GDM1 (cell line): ENCODE measurements at places on chromosomes 5 and 9.
A peak's percentile ranks its signal among the peaks of the same experiment; 100 is the strongest.

GRCh38 chr5:67058998-67059743 is 137.4 kb downstream of the CD180 start:
- DNase-seq: no peak

- peak; percentile 32 for DNase-seq
Observed at GRCh38 chr9:6758498-6759184, 868 bp downstream of the KDM4C start.

DNA sequence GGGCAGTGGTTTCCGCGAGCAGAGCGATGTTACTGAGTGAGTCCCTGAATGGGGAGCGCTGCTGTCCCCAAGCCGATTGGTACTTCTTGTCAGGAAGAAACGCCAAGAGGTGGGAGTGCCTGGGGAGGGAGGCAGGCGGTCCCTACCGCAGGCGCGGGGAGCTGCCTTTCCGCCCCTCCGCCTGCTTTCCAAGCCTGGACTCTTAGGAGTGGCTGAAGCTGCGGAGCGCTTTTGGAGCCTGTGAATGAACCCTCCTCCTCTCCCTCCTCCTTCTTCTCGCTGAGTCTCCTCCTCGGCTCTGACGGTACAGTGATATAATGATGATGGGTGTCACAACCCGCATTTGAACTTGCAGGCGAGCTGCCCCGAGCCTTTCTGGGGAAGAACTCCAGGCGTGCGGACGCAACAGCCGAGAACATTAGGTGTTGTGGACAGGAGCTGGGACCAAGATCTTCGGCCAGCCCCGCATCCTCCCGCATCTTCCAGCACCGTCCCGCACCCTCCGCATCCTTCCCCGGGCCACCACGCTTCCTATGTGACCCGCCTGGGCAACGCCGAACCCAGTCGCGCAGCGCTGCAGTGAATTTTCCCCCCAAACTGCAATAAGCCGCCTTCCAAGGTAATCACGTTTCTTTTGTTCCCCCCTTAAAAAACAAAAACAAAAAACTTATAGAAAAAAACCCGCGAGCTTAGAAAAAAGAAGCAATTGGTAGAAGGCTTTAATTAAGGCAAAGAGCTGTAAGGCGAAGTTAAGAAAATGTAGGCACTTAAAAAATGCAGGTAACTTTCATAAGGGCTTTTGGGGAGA is at the start of gene VCAN:
Gene VCAN (plus strand): TSS at position 340 of the 808 bp plus-strand sequence. CDS start 11,775 bp downstream, outside the sequence.
- no peak for DNase-seq

- no peak for DNase-seq
Observed at GRCh38 chr5:69519285-69519684, 26.7 kb downstream of the OCLN start.

DNA sequence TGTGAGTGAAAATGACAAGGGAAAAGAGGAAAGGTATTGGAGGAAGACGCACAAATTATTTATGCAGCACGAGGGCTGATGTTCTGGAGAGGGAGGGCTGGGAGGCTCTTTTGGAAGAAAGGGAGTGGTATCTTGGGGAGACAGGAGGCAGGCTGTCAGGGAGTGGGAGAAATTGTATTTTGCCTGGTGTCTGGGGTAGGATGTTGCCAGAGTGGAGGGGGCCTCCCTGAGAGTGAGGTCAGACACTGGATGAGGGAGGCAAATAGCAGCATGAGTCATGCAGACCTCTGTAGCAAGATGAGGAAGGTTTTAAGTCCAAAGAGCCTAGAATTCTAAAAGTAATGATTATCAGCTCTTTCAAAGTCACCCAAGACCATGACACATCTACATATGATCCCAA is 158.0 kb downstream of the DMRT2 start:
- no peak for DNase-seq

DNA sequence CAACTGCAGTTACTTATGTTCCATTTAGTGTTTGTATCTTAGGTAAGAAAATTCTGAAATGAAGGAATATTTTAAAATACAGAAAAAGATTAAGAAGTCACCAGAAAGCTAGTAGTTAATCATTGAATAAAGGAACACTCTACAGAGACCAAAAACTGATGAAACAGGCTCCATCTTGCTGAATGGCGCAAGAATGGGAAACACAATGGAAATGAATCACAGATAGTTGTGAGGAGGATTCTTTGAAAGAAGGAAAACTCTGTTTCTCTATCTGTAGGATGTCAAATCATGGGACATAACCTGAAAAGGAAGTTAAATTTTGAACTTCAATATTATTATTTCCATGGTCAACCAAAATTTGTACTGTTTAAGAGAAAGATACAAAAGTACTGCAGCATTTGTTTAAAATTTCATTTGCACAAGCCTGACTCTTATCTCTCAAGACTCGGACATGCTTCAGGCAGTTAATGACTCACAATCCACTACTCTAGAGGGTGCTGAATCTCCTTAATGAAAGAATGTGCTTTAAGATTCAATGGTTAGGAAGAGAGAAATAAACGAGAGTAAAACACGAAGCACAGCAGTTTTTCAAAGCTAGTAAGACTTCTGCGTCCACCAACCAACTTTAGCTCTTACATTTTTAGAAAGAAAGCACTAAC is 1064.4 kb upstream of the DMAC1 start:
- no peak for DNase-seq

DNA sequence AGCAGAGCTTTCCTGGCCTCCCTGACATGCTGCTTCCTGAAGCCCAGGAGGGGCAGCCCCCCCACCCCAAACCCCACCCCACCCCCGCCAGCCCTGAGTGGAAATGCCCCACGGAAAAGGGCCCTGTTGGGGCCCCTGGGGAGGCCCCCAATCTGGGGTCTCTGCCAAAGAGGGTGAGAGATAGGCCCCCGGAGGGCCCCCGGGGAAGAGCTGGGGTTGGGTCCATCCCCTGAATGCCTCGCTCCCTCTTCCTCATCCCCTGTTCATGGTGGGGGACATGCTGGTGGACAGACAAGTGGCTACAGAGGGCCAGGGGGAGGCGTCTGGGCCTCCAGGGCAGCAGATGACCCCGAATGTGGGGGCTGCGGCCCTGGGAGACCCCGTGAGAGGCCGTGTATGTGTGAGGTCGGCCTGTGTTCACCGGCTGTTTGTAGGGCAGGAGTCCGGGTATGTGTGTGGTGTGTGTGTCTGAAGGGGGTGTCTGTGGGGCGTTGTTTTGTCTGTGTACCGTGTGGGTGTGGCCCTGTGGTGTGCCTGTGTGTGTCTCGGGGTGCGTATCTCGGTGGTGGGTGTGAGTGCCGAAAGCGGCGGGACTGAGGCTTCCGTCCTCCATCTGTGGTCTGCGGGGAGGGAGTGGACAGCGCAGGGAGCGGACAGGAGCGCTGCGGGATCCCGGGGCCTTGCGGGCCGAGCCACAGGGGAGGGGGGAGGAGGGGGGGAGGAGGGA is 11.3 kb downstream of the C9orf50 start:
- DNase-seq: no peak

GRCh38 chr5:61621202-61621650 is 289.2 kb downstream of the ZSWIM6 start:
- DNase-seq: no peak

DNA sequence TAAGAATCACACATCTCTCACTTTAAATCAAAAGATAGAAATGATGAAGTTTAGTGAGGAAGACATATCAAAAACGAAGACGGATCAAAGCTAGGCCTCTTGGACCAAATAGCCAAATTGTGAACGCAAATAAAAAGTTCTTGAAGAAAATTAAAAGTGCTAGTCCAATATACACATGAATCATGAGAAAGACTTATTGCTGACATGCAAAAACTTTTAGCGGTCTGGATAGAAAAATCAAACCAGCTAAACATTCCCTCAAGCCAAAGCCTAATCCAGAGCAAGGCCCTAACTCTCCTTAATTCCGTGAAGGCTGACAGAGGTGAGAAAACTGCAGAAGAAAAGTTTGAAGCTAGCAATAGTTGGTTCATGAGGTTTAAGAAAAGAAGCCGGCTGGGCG is 164.4 kb upstream of the PANK3 start:
- DNase-seq: no peak

- no peak for DNase-seq
Observed at GRCh38 chr9:126773004-126773607, 31.7 kb upstream of the ZBTB43 start.

DNA sequence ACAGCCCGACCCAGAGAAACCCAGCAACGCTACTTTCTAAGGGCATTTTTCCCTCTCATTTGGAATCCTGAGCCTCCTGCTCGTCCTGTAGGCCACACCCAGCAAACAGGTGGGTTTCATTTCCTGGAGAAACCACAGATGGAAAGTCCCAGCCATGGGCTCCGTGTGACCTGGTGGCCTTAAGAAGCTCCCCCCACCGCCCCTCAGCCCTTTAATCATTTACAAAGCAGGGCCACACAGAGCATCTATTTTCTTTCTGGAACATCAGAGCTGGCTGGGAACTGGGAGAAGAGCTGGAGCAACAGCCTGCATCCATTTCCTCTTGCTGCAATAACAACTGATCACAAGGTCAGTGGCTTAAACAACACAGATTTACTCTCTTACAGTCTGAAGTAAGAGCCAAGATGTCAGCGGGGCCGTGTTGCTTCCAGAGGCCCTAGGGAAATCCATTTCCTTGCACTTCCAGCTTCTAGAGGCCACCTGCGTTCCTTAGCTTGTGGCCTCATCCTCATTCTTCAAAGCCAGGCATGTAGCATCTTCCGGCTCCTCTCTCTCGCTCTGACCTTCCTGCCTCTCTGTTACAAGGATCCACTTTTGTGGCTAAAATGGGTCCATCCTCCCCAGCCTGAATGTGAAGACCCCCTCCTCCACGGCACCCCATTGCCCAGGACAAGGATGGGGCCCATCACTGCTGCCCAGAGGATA is 40.5 kb downstream of the C9orf50 start:
- DNase-seq: no peak

GRCh38 chr9:137070201-137070905 is at the start of gene SAPCD2:
Gene SAPCD2, minus strand, starts transcription at chr9:137070557. Its CDS starts 97 bp downstream, at chr9:137070460.
- DNase-seq: peak; percentile 86

DNA sequence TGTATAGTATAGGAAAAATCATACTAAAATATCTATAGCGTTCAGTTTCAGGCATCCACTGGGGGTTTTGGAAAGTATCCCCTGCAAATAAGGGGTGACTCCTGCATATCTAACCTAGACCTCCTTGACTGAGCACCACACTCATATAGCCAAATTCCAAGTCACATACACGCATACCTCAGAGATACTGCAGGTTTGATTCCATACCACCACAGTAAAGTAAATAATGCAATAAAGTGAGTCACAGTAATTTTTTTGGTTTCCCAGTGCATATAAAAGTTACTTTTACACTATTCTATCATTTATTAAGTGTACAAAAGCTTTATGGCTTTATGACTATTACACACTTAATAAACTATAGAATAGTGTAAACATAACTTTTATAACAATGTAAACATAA is 151.3 kb downstream of the CCDC192 start:
- no peak for DNase-seq

DNA sequence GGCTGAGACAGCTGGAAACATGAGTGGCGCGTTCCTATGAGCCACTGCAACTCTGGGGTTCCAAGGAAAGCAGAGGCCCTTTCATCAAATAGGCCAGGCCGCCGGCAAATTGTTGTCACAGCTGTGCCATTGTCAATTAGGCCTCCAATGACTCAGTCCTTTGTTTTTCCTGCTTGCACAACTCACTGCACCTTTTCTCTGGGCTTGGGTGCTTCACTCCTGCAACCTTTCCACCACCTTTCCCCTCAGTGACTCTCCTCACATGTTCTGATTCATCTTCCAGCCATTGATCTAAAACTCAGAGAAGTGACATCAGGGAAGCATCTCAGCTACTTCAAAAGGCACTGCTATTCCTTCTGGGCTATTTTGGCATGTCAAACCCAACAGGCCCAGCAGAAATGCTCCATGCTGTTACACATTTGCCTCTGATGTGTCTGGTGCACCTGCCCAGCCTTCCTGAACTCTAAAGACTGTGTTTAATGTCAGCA is 653.7 kb downstream of the NR2F1-AS1 start:
- no peak for DNase-seq

- no peak for DNase-seq
Observed at GRCh38 chr5:104513121-104513602, 950.6 kb upstream of the NUDT12 start.

DNA sequence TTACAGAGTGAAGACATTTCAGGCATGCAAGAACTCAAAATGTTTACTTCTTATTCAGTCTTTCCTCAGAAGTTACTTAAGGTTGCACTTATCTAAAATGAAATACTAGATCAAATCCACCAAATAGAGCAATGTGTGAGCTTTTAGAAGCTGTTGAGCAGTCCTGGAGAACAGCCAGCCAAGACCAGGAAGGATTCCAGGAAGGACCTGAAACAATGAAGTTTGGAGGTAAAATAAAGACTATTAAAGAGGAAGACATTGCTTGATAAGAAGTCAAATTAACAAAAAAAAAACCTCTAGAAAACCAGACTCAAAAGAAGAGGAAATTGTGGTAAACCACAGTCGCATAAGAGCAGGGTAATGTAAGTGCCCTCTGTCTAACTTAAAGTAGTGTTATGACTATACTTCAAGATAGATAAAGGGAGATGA is 156.2 kb upstream of the S1PR3 start:
- peak; percentile 26 for DNase-seq

GRCh38 chr9:94627287-94627686 is 12.0 kb downstream of the FBP1 start:
- no peak for DNase-seq

DNA sequence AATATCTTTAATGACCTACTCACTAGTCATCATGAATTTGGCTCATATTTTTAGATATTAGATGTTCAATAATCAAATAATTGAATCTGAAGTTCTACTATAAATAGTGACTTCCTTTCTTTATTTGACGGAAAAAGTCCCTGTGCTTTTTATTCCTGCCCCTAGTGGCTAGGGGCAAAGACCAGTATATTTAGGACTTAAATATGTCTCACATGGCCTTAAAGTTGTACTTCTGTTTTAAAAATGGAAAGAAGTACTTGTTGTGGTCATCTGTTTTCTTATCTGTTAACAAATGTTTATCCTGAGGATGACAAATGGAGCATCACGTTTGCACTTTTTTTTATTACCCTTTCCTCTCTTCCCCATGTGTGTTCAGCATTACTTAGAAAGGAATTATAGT is 89.2 kb upstream of the GRHPR start:
- no peak for DNase-seq

DNA sequence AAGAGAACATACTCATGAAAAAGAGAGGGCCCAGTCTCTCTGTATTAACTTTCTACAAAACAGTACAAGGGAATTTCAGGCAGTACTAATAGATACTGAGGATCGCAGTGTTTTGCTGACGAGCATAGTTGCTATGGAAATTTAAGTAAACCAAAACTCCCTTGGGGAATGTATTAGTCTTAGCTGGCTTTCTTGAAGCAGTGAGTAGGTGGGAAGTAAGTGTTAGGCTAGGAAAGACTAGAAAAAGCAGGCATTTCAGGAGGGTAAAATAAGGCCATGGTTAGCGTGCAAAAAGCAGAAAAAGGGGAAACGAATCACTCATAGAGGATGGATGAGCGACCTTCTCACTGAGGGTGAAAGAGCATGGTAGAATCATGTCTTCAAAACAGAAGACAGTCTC is 84.3 kb upstream of the ACTBL2 start:
- DNase-seq: no peak

GRCh38 chr9:101495810-101496209 is 37.8 kb upstream of the RNF20 start:
- DNase-seq: no peak

GRCh38 chr5:159899067-159900049 is 16.9 kb upstream of the ADRA1B start:
- DNase-seq: no peak

- DNase-seq: no peak
Observed at GRCh38 chr5:78727786-78728761, 79.5 kb upstream of the LHFPL2 start.

- DNase-seq: no peak
Observed at GRCh38 chr5:132473019-132473531, 17.5 kb downstream of the IRF1 start.
